ENCODE measurements at places on chromosomes 6 and 20. TPM values are rescaled to one million over a fixed set of nuclear protein-coding genes. Genes with fewer than 3 reads are reported as not detected.

GRCh38 chr20:17947474-17947815 is 21.1 kb downstream of the SNX5 start:
- DNase-seq: no peak

DNA sequence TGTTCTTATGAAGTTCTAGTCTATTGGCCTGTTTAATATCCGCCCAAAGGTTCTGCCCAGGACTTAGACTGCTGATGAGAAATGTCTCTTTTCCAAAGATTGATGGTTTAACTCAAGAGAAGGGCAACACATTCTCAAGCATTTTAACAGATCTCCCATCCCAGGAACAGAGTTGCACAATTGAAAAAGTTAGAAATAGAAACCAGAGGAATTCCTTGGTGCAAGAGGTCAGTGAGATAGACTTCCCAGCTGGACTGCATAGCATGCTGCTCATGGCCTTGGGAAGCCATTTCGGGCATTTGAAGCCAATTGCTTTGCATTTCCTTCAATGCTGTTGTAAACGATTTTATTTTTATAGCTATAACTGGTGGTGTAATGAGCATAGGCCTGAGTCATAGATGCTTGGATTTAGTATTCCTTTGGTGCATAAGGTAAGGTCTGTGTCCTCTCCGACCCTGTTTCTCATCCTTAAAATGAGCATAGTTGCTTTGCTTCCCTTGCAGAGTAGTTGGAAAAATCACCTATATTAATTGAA is 292.2 kb upstream of the JAG1 start:
- no peak for DNase-seq

Gene TNF
- 33.2 TPM for total RNA-seq

DNA sequence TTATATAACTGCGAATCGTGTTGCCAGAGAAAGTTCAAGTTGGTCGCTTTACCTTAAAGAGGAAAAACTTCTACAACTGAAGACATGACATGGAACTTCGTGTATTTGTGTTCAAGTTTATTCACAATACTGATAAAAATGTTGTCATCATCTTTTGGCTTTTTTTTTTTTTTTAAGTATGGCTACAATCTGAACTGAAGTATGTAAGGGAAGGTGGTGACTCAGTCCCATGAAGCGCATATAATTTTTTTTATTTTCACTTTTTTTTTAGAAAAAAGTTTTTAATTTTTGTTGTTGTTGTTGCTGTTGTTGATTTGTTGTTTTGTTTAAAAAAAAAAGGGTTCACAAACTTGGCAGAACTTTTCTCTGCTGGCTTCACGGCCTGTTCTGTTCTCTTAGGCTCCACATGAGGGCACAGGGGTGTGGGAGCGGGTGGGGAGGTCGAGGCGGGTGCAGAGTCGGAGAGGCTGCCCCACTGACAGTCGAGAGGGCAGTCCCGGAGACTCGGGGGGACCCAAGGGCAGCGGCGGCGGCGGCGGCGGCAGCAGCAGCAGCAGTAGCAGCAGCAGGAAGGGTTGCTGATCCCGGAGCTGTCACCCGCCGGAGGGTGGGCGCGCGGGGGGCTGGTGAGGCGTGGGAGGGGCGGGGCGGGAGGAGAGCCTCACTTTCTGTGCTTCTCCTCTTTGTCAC is 17.0 kb downstream of the TFAP2A start:
- no peak for DNase-seq

Gene HFE
- total RNA-seq: 0.57 TPM

GRCh38 chr6:146883640-146884531 is 285.1 kb downstream of the ADGB start:
- no peak for DNase-seq

GRCh38 chr6:111589366-111589765 is 16.3 kb downstream of the TRAF3IP2 start:
- DNase-seq: peak; percentile 44

GRCh38 chr20:52974179-52974594 is 2.0 kb downstream of the TSHZ2 start:
- peak; percentile 81 for DNase-seq

- DNase-seq: peak; percentile 59
These were observed 3.6 kb downstream of the BCL2L1 start for GRCh38 chr20:31718952-31719643.

Gene RHAG
- not detected for total RNA-seq

Gene OR2J3
- not detected for total RNA-seq

DNA sequence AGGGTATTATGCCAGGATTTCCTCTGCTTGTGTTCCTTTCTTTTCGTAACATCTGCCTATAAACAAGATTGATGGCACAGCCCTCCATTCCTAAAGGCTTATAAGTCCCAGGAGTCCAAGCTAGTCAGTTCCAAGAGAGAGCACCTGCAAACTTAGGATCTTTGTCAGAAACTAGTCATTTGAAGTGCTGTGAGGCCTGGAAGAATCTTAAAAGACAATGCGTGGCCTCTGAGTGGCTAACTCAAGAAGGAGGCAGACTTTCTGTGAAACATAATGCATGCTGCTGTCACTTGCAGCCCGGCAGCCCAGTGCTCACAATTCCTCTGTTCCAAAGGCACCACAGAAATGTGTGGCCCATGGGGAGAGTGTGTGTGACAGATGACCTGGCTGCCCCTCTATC is 135.0 kb upstream of the SUPT3H start:
- DNase-seq: no peak

Gene SPATS1
- total RNA-seq: not detected

Gene UBE2C
- total RNA-seq: 202 TPM

DNA sequence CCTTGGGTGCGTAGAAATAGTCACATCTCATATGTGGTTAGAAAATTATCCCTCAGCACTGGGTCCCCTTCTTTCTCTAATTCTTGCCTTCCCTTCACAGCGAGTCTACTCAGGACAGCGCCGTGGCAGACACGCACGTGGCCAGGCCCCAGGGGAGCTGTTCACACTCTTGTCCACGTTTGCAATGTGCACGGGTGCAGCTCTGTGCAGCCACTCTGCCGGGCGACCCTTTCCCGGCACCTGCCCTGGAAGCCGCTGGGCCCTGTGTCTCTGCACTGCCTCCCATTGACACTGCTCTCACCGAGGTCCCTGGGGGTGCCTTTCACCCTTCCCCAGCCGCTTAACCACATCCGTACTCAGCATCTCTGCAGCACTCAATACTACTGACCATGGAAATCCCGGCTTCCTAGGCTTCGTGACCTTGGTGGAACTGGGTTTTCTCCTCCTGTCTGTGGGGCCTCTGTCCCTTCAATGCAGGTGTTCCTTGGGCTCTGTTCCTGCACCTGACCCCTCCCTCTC is 104.9 kb downstream of the DACT2 start:
- DNase-seq: no peak

DNA sequence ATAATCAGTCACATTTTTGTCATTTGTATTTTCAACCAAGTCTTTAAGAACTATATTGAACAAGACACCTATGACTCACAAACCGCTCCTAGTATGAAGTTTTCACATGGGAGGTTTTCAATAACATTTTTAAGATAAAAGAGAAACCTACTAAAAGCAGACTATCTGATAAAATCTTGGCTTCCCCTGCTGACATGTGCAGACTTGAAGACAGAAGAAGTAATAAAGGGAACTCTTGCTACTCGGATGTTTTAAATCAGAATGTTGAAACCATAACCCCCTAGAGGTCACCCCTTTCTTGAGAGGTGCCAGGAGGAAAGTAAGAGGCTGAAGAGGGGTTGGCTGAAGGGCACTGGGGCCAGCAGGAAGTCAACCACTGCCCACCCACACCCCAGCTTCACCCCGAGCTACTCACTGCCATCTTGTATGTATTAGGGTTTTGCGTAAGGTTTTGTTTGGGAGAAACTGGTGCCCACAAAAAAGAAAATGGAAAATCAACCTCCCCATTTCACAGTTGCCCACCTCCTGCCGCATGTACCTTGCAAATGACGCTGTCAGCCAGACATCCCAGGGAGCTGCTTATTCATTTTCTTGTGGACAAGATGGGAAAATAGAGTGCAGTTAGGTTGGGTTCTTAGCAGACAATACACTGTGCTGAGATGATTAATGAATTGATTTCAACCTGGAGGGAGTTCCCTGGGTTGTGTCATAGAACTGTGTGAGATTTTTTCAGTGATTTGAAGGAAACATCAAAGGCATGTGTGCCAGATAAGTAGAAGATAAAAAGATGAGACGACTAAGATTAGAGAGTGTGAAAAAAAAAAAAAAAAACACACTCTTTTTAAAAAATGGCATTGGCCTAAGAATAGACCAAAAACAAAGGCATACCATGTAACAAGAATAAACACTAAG is 83.2 kb upstream of the TAB2 start:
- DNase-seq: peak; percentile 39

Gene AVP
- not detected for total RNA-seq

- DNase-seq: no peak
These were observed 52.1 kb downstream of the PTPN1 start for GRCh38 chr20:50562262-50562701.

DNA sequence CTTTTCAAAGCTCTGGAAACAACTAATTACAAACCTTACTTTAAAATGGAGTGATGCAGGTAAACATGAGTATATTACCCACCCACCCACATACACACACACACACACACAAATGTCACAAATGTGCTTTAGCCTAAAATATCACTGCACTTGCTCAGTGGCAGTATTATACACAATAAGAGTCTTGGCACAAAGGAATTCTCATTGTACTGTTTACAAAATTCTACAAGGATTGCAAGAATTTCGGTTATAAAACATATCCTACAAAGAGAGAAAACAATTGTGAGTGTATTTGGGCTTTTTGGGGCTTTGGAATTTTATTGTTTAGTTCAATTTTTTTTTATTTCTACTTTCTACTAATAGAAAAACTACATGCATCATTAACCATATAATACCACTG is 113.2 kb upstream of the BEND6 start:
- DNase-seq: no peak

Gene SGK1
- 202 TPM for total RNA-seq

- DNase-seq: no peak
These were observed 10.1 kb downstream of the PPP1R3G start for GRCh38 chr6:5095236-5095635.

DNA sequence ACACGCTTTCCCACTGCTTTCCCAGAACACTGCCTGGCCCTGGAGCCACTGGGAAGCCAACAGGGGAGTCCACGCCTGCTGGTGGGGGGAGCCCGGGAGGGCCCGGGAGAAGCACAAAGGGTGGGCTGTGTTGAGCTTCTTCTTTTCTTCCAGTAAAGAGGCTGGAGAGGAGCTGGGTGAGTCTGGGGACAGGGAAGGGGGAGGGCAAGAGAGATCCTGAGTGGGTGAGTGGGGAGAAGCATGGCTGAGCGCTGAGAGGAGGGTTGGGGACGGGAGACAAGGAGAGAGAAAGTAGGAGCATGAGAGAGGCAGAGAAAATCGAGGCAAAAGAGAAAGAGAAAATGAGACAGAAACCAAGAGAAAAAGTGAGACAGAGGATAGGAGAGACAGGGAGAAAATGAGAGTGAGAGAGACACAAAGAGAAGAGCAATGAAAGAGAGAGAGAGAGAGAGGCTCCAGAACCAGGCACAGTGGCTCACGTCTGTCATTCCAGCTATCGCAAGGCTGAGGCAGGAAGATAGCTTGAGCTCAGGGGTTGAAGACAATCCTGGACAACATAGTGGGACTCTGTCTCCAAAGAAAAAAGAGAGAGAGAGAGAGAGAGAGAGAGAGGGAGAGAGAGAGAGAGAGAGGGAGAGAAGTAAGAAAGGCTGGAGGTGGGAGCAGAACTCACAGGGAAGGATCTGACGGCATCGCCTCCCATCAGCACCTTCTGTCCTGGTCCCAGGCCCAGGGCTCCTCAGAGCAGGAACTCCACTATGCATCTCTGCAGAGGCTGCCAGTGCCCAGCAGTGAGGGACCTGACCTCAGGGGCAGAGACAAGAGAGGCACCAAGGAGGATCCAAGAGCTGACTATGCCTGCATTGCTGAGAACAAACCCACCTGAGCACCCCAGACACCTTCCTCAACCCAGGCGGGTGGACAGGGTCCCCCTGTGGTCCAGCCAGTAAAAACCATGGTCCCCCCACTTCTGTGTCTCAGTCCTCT is 2.0 kb downstream of the LST1 start:
- DNase-seq: no peak

Gene OPN5
- not detected for total RNA-seq

DNA sequence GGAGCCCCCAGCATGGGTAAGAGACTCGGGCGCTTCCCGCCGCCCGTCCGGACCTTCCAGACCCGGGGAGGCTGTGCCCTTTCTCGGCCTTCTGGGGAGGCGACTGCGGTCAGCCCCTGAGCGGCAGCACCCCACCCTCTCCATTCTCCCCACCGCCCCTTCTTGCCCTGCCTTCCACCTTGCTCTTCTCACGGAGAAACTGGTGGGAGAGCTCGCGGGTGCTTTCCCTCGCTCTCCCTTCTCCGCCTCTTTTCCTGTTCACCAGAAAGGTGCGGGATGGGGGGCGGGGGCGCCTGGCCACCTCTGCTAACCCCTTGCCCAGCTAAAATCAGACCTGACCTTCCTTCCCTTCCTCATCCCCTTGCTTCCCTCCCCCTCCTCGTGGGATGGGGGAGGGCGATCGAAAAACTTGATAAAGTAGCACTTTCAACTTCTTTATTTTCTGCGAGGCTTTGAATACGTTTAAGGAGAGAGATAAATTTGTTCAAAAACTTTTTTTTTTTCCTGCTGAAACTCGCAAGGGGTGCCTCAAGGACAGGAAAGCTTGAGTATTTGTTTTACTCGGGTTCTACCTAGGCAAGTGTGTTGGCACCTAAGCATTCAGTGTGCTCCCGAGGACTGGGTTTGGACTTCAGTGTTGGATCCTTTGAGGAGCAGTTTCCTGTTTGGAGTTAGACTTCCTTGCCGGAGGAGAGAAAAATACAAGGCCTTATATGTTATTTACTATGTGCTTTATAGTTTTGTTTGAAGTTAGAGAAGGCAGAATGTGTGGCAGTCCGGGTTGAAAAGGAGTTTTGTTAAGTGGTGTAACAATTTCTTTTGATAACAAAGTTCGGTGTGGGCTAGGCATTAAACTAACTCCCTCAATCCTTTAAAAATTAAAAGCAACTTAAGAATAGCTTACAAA is 897 bp downstream of the CD2AP start:
- no peak for DNase-seq

DNA sequence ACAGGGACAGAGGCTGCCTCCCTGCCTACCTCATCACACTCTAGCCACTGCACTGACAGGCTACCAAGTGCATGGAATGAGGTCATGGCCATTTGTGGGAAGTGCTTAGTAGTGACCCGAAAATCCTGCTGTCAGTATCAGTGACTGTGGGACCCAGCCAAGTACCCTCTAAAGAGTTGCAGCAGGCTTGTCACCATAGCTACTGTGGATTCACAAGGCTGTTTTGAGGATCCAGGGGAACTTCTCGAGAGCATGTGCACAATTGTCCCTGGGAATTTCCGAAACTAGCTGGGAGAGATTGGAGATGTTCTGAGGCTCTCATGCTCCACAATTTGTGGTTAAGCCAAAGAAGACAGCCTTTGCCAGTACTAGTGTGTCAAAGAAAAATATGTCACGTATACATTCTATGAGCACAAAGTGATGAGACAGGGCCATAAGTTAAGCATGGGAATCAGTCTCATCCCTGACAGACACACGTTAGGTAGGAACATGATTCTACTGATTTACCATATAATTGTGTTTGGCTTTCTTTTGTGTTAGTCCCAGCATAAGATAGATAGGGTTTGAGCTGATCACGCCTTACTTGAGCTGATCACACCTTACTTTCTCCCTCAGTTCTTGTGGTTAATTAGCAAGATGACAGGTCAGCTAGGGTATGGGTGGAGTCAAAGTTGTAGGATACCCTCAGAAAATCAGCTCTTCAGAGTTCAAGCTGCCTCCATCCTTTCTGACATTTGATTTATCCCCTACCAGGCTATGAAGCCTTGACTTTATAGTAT is 42.6 kb upstream of the TMEM170B start:
- no peak for DNase-seq

GRCh38 chr20:37228082-37228481 is 33.5 kb downstream of the GHRH start:
- no peak for DNase-seq

Gene SNAP91
- total RNA-seq: not detected

Gene KAT14
- total RNA-seq: 12.9 TPM

Gene CST1
- total RNA-seq: not detected

All from activated naive CD4-positive, alpha-beta T cell treated with anti-CD3 and anti-CD28 coated beads for 36 hours (primary cell).